Thyroid gland (tissue), 4 donors: ENCODE measurements at places on chromosomes 3 and 15. TPM values are rescaled to one million over a fixed set of nuclear protein-coding genes. Genes with fewer than 3 reads are reported as not detected.

The GPR87 gene
- not detected for total RNA-seq

The MCF2L2 gene
- total RNA-seq, result 0.13 TPM

The NOX5 gene
- total RNA-seq, result 0.88 TPM

The SCN11A gene
- total RNA-seq, result 0.13 TPM

The DUOXA2 gene
- total RNA-seq, result 48.4 TPM
